NCI-H1436 treated with DMSO at 0.1 percent for 48 hours (cell line): ENCODE measurements at places on chromosomes 5 and 9.

GRCh38 chr9:113005777-113006176, 6.2 kb downstream of the ZNF883 start:
- no peak for DNase-seq

GRCh38 chr5:15425766-15426165, 74.2 kb upstream of the FBXL7 start:
- no peak for DNase-seq

GRCh38 chr5:62376064-62376463, 27.6 kb downstream of the DIMT1 start:
- no peak for DNase-seq

DNA sequence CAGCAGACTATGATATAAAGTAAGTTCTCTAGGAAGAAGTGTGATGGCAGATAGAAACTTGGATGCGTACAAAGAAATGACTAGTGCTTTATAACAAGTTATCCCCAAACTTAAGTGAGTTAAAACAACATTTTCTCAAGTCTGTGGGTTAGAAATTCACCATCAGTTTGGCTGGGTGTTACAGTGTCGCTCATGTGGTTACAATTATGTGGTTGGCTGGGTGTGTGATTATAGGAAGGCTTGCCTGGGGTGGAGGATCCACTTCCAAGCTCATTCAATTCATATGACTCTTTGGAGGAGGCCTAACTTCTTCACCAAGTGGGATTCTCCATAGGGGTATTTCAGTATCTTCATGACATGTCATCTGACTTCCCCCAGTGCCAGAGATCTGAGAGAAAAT, 10.3 kb upstream of the C9orf40 start:
- DNase-seq: no peak

GRCh38 chr5:67447732-67448131, 251.1 kb upstream of the CD180 start:
- DNase-seq: no peak

GRCh38 chr9:90600029-90600428, 42.6 kb downstream of the DIRAS2 start:
- DNase-seq: no peak

GRCh38 chr9:132443951-132444607, 34.1 kb downstream of the CFAP77 start:
- DNase-seq: no peak

GRCh38 chr5:90390326-90390725, 19.2 kb downstream of the CETN3 start:
- DNase-seq: no peak

DNA sequence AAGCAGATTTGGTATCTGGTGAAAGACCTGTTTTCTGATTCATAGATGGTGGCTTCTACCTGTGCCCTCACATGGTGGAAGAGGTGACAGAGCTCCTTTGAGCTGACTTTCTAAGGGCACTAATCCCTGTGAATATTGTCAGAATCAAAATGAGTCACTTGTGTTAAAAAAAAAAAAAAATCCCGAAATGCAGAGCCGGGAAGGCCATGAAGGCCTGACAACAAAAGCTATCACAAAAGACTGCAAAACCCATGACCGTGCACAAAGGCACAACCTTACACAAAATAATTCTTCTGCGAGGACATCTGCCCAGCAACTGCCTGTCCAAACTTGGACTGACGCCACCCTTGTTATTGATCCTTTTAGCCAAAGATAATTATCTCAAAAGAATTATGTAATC, 19.6 kb upstream of the UBTD2 start:
- DNase-seq: no peak

DNA sequence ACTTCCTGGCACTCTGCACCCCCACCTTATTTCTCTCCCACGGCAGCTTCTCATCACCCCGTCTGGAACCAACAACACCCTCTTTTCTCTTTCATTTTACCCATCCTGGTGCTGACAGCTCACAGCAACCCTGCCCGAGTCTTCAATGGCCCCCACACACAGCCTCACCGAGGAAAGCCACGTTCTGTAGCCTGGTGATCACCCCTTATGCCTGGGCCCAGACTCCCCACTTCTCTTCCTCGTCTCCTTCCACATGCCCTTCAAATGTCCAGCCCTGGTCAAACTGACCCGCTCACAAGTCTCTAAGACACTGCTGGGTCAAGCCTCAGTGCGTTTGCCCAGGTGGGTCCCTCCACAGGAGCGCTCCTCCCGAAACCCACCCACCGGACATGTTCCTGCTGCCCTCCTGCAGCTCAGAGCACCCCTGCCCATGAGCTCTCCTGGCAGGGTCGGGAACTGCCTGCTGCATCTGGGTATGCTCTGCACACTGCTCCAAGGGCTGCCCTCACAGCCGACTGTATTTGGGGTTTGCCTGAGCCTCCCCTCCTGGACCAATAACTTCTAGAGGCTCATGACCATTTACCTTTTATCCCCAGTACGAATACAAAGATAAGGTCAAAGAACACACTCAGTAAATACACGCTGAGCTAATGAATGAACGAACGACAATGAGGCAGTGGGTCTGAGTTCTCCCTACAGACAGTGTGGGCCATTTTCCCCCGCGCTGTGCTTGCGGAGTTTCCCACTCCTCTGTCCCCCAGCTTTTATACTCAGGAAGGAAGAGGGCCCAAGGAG, 154.7 kb upstream of the PHYKPL start:
- DNase-seq: no peak

GRCh38 chr5:10789726-10790125, 28.7 kb upstream of the DAP start:
- DNase-seq: no peak

DNA sequence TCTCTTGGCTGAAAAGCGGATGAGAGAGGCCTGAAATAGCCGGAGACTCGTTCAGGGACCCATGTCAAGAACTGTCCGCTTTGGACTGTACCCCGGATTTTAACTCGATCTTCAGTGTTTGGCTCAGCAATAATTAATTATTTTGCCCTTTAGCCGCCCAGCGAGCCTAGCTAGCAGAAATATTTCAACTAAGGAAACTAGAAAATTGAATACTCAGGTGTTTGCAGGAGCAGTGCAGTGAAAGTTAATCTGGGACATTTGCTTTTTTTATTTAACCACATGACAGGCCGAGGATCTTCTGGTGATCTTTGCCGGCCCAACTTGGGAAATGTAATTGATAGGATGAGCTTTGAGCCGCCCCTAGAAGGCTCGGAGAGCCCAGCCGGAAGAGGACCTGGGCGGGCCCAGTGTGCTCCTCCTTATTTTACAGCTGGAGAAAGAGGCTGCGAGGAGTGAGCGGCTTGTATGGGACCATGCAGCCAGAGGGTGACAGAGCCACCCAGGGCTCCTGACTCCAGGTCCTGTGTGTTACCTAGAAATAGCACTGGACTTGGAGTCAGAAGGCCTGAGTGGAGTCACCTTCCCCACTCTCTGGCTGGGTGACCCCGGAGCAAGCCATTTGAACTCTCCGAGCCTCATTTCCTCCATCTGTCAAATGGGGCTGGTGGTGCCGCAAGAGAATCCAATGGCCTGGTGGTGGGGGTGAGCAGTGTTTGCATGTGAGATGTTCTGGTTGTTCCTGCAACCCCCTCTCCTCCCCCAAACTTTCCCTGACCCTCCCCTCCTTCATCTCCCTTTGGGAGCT, 2.4 kb downstream of the PPARGC1B start:
- DNase-seq: no peak

GRCh38 chr9:87276327-87276841, 221.3 kb upstream of the DAPK1 start:
- DNase-seq: no peak
